Kidney epithelial cell (primary cell): ENCODE measurements at places on chromosomes 4 and X. TPM values are rescaled to one million over a fixed set of nuclear protein-coding genes. Genes with fewer than 3 reads are reported as not detected.

Gene TRO
- total RNA-seq: 17.1 and 19.7 TPM in 2 replicates

Gene MAGEB2
- not detected in 2 replicates for total RNA-seq

Gene MAP7D3
- total RNA-seq: 9.2 and 9.4 TPM in 2 replicates

Gene FSTL5
- total RNA-seq: not detected in 2 replicates

Gene CXCL10
- total RNA-seq: 0.34 TPM in 1 of 2 replicates, not detected in the other

Gene GIMD1
- total RNA-seq: not detected in 2 replicates

Gene BRS3
- total RNA-seq: not detected in 2 replicates

Gene NDUFA1
- total RNA-seq: 48.9 and 60.8 TPM in 2 replicates

Gene GLOD5
- not detected in 2 replicates for total RNA-seq

- no peak for DNase-seq
Measured at GRCh38 chrX:13471269-13471668, 98.1 kb upstream of the EGFL6 start.

- no peak for DNase-seq
Measured at GRCh38 chr4:167722487-167722808, 369.9 kb upstream of the ANXA10 start.

GRCh38 chr4:77159806-77160205 lies 2.8 kb downstream of the CCNG2 start:
- no peak for DNase-seq

DNA sequence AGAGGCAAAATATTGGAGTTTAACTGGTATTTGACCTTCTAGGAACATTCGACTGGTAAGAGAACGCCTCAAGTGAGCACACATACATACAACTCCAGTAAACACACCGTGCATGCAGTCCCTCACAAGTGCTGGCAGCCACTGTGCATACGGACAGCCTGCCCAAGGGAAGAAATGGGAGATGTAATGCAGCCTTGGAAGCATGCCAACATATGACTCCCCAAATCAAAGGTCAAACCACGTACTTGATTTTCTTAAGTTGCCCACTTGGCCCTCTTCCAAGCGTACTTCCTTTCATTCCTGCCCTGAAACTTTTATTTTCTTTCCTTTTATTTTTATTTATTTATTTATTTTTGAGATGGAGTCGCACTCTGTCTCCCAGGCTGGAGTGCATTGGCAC lies 206.6 kb downstream of the SPRY1 start:
- no peak for DNase-seq

- DNase-seq: no peak
Measured at GRCh38 chr4:56134266-56134665, 185.5 kb downstream of the CEP135 start.

GRCh38 chrX:57289089-57289488 lies 2.6 kb downstream of the FAAH2 start:
- no peak for DNase-seq

DNA sequence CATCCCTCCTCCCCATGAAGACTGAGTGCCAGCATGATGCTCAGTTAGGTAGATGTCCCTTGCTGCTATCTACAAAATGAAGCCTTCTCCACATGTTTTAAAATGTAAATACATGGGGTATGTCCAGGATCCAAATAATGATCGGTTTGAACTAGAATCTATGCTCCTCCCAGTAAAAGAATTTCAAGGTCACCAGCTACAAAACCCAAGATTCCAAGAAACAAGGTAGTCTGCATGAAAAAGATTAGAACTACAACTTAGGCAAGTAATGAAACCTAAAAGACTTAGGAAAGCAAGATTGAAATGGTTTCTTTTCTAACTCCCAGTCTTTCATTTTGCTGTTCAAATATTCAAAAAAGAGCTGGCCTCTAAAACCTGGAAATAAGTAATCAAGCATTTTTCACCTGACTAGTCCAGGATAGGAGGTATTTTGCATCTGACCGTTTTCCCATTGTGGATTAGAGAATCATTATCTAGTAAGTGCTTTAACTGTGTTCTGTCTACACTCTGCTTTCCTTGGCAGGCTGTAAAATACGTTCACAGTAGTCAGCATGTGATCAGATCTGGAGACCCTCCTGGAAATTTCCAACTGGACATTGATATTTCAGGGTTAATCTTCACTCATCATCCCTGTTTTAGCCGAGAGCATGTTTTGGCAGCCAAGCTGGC lies 57.4 kb downstream of the CC2D2A start:
- DNase-seq: no peak

- no peak for DNase-seq
Measured at GRCh38 chr4:78342125-78342524, 209.4 kb upstream of the ANXA3 start.
